Keratinocyte (primary cell): ENCODE measurements at places on chromosomes 6 and 20. TPM values are rescaled to one million over a fixed set of nuclear protein-coding genes. Genes with fewer than 3 reads are reported as not detected.

PTPRT gene
- under 0.01 TPM in 1 of 3 replicates, not detected in the others for polyA plus RNA-seq

TBC1D7 gene
- 23.3 to 30.4 TPM (median 27.6 TPM) in 3 replicates for polyA plus RNA-seq

ARFGEF3 gene
- 0.09 to 0.14 TPM (median 0.13 TPM) in 3 replicates for polyA plus RNA-seq

CNKSR3 gene
- polyA plus RNA-seq = 0.84 to 2.0 TPM (median 1.9 TPM) in 3 replicates

SIRPB2 gene
- polyA plus RNA-seq = 1.1 to 2.1 TPM (median 1.6 TPM) in 3 replicates

RNF182 gene
- polyA plus RNA-seq = 0.94 to 3.8 TPM (median 2.0 TPM) in 3 replicates

HLA-DMB gene
- polyA plus RNA-seq = 0.13 TPM in 1 of 3 replicates, not detected in the others

SLC24A3 gene
- polyA plus RNA-seq = 0.17 to 0.37 TPM (median 0.36 TPM) in 3 replicates

KCNB1 gene
- 0.03 TPM in 1 of 3 replicates, not detected in the others for polyA plus RNA-seq

ZNF322 gene
- 4.6 to 7.7 TPM (median 6.5 TPM) in 3 replicates for polyA plus RNA-seq

HDGFL1 gene
- polyA plus RNA-seq = not detected in 3 replicates

CD164 gene
- polyA plus RNA-seq = 116 to 244 TPM (median 207 TPM) in 3 replicates

LY6G6C gene
- polyA plus RNA-seq = 2.3 to 3.1 TPM (median 2.4 TPM) in 3 replicates

LGSN gene
- not detected in 3 replicates for polyA plus RNA-seq

MACROD2 gene
- 0.49 to 0.71 TPM (median 0.52 TPM) in 3 replicates for polyA plus RNA-seq

TRMT6 gene
- polyA plus RNA-seq = 13.6 to 26.3 TPM (median 21.2 TPM) in 3 replicates

TAGAP gene
- polyA plus RNA-seq = 0.08 to 0.21 TPM (median 0.18 TPM) in 3 replicates

OR2J3 gene
- polyA plus RNA-seq = not detected in 3 replicates

PNPLA1 gene
- 0.14 to 0.32 TPM (median 0.20 TPM) in 3 replicates for polyA plus RNA-seq

TMC2 gene
- polyA plus RNA-seq = not detected in 3 replicates

OOEP gene
- polyA plus RNA-seq = 0.08 TPM in 1 of 3 replicates, not detected in the others

NOX3 gene
- not detected in 3 replicates for polyA plus RNA-seq

GPX5 gene
- polyA plus RNA-seq = not detected in 3 replicates

RWDD2A gene
- 1.2 to 1.5 TPM (median 1.3 TPM) in 3 replicates for polyA plus RNA-seq

HLA-DOA gene
- 0.01 TPM in 1 of 3 replicates, not detected in the others for polyA plus RNA-seq

PHACTR1 gene
- polyA plus RNA-seq = 0.22 to 0.97 TPM (median 0.57 TPM) in 3 replicates

AVP gene
- polyA plus RNA-seq = not detected in 3 replicates

TCFL5 gene
- 9.9 to 14.6 TPM (median 14.5 TPM) in 3 replicates for polyA plus RNA-seq

TGM3 gene
- 0.08 TPM in 3 replicates for polyA plus RNA-seq

TSHZ2 gene
- polyA plus RNA-seq = 1.1 to 2.3 TPM (median 1.4 TPM) in 3 replicates

IRAK1BP1 gene
- polyA plus RNA-seq = 1.8 to 3.8 TPM (median 3.4 TPM) in 3 replicates

BCAS1 gene
- polyA plus RNA-seq = 0.01 TPM in 1 of 3 replicates, not detected in the others

METTL24 gene
- not detected in 3 replicates for polyA plus RNA-seq

UNC5CL gene
- polyA plus RNA-seq = 0.23 to 0.50 TPM (median 0.34 TPM) in 3 replicates

RAMACL gene
- 4.0 to 7.7 TPM (median 5.3 TPM) in 3 replicates for polyA plus RNA-seq

SPATS1 gene
- not detected in 3 replicates for polyA plus RNA-seq

HLA-DQA1 gene
- 0.70 TPM in 1 of 3 replicates, not detected in the others for polyA plus RNA-seq

RBM24 gene
- polyA plus RNA-seq = 1.3 to 1.9 TPM (median 1.3 TPM) in 3 replicates

GSS gene
- 101 to 112 TPM (median 101 TPM) in 3 replicates for polyA plus RNA-seq
